Right hindlimb (tissue), 1 donor: ENCODE measurements at places on chromosomes 6 and 20.
A peak's percentile ranks its signal among the peaks of the same experiment; 100 is the strongest.

DNA sequence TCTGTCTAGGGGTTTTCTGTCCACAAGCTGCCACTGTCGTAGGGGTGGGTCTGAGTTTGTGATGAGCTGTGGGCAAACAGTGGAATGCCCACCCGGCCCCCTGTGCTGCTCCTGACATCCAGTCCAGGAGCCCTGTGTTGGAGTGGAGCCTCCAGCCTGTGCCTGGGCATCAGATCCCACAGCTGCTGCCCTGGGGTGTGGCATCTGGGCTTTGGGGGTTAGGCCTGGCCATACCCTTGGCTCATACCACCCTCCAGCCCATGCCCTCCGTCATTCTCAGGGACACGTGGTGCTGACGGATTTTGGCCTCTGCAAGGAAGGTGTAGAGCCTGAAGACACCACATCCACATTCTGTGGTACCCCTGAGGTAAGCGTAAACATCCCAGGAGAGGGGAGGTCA is 12.9 kb downstream of the SGK2 start:
- no peak for DNase-seq

GRCh38 chr6:167791091-167791779 is 35.5 kb upstream of the AFDN start:
- no peak for DNase-seq

- no peak for DNase-seq
Observed at GRCh38 chr20:46523696-46524328, 10.5 kb upstream of the ZNF334 start.

GRCh38 chr6:15324427-15324985 is 78.6 kb downstream of the JARID2 start:
- no peak for DNase-seq

GRCh38 chr20:49476016-49476355 is 6.5 kb downstream of the KCNB1 start:
- no peak for DNase-seq

DNA sequence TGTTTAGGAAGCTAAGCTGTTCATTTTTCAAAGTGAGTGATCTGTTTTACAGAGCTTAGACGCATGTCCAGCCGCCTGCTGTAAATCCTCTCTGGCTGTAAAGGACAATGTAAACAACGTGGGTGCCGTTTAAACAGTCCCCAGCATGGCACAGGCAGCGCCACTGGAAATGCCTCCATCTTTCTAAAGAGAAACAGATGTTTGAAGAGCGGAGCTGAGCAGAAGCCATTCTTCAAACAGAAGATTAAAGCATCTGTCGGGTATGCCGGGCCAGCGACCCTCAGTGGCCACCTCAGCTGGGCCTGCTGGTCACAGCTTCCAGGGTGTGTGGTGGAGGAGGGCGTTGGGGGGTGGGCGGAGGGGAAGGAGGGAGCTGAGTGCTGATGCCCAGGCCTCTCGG is 138.6 kb downstream of the ERMARD start:
- DNase-seq, result no peak

- DNase-seq, result peak; percentile 93
Observed at GRCh38 chr20:45779011-45779915, 12.4 kb downstream of the WFDC3 start.

- DNase-seq, result peak; percentile 84
Observed at GRCh38 chr6:163354761-163355425, 59.6 kb upstream of the QKI start.

- DNase-seq, result no peak
Observed at GRCh38 chr6:5996714-5997419, 9.9 kb downstream of the NRN1 start.

- DNase-seq, result no peak
Observed at GRCh38 chr6:39195792-39196385, 33.4 kb downstream of the KCNK5 start.

DNA sequence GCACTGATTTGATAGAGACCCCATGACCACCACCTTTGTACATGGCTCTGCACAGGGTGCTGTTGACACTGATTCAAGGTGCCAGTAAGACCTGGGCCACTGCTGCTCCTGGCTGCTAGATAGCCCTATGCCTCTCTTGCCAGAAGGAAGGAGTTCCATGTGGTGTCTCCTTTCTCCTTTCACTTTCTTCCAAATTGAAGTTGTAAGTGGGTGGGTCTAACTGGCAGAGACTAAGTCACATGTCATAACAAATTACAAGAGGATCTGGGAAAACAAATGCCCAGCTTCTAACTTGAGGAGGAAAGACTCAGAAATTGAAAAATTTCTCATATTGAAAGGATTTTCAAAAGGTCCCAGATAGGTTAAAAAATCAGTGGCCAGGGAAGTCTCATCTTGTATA is 116.8 kb downstream of the TFAP2B start:
- DNase-seq, result no peak

GRCh38 chr6:128443553-128443952 is 76.8 kb downstream of the PTPRK start:
- no peak for DNase-seq

- no peak for DNase-seq
Observed at GRCh38 chr6:47043286-47043685, 1.2 kb upstream of the ADGRF1 start.

DNA sequence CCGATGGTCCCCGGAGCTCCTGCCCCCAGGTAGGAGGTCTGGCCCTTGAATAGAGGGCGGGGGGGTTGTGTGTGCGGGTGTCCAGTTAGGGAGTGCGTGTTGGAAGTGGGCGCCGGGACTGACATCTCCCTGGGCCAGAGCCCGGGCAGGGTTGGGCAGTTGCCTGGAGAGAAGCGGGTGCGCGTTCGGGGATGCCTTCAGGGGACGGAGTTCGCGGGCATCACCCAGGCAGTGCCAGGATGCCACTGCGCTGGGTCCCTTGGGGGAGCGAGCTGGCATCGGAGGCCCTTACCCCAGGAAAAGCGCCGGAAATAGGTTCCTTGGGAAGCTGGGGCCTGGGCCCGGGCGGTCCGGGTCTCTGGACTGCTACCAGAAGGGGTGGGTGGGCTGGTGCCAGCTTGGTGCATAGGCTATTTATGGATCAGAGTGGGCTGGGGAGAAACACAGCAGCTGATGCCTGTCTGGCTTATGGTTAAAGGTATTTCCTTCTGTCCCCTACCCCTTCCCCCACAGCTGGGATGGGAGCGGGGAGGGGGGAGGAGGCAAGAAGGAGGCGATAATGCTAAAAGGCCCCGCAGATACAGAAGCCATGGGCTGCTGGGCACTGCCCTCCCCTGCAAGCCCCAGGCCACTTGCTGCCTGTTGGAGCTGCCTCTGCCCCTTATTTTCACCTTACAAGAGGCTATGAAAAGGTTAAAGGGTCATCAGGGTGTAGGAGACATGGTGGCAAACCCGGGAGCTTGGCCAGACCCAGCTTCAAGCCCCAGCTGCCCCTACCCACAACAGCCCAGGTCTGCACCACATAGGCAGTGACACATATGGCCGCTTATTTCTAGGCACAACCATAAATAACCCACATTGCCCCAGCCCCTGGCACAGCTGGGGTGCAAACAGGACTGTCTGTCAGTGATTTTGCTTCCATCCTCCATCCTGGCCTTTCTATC is 638 bp downstream of the PACSIN1 start:
- DNase-seq, result no peak

- DNase-seq, result no peak
Observed at GRCh38 chr20:55649254-55649653, 356.1 kb downstream of the CBLN4 start.

- no peak for DNase-seq
Observed at GRCh38 chr6:136658711-136659110, 108.5 kb upstream of the MAP7 start.

DNA sequence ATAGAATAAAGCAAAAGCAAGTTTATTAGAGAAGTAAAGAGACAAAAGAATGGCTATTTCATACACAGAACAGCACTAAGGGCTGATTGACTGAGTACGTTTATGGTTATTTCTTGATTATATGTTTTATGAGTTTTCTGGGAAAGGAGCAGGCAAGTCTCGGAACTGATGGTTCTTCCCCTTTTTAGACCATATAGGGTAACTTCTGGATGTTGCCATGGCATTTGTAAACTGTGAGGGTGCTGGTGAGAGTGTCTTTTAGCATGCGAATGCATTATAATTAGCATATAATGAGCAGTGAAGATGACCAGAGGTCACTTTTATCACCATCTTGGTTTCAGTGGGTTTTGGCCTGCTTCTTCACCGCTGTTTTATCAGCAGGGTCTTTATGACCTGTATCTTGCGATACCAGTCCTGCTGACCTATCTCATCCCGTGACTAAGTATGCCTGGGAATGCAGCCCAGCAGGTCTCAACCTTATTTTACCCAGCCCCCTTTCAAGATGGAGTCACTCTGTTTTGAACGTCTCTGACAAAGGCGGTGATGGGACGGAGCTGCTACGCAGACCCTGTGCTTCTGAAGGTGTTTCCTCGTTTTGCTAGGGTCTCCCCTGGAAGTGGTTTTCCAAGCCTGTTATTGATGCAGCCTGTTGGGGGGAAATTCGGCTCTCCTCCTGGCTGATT is 45.4 kb upstream of the BMP6 start:
- no peak for DNase-seq

DNA sequence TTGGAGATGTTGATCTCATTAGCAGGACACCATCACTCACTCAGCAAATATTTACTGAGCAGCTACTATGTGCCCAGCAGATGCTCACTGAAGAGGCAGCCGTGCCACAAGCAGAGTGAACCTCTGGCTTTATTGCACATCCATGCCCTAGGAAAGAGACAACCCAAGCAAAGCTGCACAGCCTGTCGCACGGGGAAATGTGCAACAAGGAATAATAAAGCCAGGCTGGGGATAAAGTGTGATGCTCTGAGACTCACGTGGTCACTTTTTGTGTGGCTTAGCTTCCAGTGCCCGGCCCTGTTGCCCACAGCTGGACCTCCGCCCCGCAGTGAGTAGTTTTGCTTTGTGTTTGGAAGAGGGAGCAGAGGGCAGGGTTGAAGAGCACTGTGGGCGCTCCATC is 130.4 kb upstream of the CDH4 start:
- DNase-seq, result no peak

- DNase-seq, result peak; percentile 78
Observed at GRCh38 chr6:26033941-26034354, 53.3 kb upstream of the HFE start.

DNA sequence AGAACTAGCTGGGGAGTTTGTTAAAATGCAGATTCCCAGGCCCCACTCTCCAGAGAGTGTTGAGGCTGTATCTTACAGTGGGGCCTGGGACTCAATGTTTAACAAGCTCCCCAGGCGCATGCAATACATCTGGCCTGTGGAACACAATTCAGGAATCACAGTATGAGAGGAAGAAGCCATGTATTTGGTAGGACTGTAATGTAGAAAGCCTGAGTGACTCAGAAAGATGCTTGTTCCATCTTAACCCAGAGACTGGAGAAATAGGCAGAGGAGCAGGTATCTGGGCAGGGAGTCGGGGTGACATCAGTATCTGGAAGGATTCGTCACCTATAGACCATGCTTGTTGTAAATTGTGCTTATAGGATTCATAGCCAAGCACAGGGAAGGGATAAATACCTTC is 90.5 kb downstream of the UNC5CL start:
- no peak for DNase-seq

GRCh38 chr6:146651482-146651863 is 52.7 kb downstream of the ADGB start:
- DNase-seq, result no peak

- DNase-seq, result no peak
Observed at GRCh38 chr6:63452125-63452524, 120.2 kb upstream of the LOC128125822 start.

DNA sequence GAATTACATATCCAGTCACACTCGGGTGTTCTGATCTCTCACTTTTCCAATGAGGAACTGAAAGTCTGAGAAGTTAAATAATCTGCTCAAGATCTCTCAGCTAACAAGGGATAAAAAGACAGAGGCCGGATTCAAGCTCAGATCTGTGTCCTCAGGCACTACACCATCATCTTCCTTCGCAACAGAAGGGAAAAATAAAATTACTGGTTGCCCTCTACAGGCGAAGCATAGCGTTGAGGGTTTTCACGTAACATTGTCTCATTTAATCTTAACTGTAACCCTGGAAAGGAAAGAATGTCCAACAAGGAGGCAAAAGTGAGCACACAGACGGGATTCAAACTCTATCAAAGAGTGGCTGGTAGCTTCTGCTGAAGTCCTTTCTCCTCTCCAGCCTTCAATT is 67.8 kb upstream of the ANKEF1 start:
- DNase-seq, result no peak

DNA sequence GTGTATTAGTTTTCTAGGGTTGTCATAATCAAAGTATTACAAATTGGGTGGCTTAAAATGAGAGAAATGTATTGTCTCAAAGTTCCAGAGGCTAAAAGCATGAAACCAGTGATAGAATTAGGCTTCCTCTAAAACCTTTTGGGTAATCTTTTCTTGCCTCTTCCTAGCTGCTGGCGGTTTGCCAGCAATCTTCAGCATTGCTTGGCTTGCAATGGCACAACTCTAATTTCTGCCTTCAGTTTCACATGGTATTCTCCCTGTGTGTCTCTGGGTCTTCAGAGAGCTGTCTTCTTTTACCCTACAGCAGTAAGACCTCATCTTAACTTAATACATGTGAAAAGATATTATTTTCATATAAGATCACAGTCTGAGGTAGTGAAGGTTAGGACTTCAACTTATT is 479.1 kb upstream of the GJE1 start:
- DNase-seq, result no peak

GRCh38 chr6:170438861-170439260 is 114.2 kb downstream of the PSMB1 start:
- no peak for DNase-seq

DNA sequence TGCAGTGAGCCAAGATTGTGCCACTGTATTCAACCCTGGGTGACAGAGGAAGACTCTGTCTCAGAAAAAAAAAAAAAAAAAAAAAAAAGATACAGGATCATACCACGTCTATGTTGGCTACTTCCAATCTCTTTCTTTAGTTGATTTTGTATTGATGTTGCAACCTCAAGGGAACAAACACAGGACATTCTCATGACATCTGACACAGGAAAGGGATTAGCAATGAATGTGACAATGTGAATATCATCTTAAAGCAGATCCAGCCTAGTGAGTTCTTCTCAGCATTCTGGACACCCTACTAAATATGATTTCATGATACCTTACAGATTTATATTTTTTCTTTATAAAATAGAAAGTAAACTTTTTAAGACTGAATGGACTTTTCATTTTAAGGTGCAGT is 580.3 kb downstream of the PRKN start:
- no peak for DNase-seq

GRCh38 chr6:166305562-166306117 is 2.6 kb downstream of the PRR18 start:
- DNase-seq, result no peak

DNA sequence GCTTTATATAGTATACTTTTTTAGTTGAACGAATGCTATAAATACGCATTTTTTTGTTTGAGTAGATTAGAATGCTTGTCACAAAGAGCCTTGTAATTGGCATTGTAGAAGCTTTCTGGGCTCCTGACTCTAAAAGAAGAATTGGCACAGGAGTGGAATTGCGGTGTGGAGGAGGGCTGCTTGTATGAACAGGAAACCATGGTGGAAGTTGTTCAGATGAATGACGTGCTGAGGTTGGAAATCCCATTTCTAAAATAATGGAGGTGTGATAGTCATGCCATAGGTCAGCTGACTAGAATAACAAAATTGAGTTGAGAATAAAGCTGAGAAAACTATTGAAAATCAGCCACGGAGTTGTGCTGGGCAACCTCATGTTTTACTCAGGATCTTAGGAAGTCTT is 174.9 kb downstream of the QKI start:
- DNase-seq, result no peak
